ENCODE measurements at places on chromosomes 6 and 20.

- DNase-seq: no peak
These were observed 477.9 kb upstream of the FLRT3 start for GRCh38 chr20:14815340-14815739.

- no peak for DNase-seq
These were observed 2.2 kb upstream of the RRBP1 start for GRCh38 chr20:17684077-17684888.

GRCh38 chr6:15408758-15409157 lies 162.9 kb downstream of the JARID2 start:
- no peak for DNase-seq

GRCh38 chr20:46898423-46898822 lies 3.8 kb downstream of the EYA2 start:
- DNase-seq: no peak

DNA sequence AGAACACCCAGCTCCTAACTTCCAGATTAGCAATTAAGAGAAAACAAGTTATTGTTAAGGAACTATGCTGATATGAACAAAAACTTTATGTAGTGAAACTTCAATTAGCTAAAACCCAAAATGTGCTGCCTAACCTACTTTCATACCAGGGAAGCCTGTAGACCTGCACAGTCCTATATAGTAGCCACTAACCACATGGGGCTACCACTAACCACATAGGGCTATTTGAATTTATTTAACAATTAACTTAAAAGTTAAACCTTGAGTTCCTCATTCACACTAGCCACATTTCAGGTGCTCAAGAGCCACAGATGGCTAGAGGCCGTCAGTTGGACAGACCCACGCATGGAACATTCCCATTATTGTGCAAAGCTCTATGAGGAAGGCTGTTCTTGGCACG lies 72.4 kb upstream of the LAMP5 start:
- DNase-seq: no peak

DNA sequence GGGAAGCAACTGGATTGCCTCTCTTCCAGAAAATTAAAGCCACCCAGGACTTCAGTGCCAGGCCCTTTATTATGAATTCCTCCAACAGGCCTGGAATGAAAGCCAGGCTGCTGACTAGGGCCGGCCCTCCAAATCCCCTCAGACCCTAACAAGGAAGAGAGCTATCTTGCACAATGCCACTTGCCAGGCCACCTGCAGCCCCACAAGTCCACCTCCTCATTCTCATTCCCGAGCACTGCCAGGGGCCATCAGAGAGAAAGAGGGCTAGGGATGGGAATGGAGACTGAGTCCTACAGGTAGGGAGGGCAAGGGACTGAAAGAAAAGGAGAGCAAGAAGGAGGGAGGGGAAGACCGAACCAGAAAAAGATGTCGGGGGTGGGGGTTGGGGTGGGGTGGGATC lies 86.5 kb downstream of the MRPL14 start:
- DNase-seq: no peak

DNA sequence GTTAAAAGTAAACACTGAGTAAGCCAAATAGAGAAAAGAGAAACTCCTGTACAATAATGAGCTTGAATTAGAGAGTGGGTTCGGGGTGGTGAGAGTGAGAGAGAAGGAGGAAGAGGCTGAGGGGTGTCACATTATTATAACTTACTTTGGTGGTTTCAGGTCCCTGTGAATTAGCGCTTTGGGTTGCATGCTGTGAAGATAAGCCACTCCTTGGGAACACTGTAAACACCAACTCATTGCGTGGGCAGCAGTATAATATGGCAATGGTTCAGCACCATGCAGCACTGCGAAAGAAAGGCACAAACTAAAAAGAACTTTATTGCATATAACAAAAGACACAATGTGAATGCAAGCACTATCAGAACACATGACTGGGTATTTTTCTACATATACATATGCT lies 26.9 kb downstream of the MAP3K7 start:
- no peak for DNase-seq

GRCh38 chr20:36091561-36092397 lies 62.8 kb upstream of the EPB41L1 start:
- DNase-seq: no peak

DNA sequence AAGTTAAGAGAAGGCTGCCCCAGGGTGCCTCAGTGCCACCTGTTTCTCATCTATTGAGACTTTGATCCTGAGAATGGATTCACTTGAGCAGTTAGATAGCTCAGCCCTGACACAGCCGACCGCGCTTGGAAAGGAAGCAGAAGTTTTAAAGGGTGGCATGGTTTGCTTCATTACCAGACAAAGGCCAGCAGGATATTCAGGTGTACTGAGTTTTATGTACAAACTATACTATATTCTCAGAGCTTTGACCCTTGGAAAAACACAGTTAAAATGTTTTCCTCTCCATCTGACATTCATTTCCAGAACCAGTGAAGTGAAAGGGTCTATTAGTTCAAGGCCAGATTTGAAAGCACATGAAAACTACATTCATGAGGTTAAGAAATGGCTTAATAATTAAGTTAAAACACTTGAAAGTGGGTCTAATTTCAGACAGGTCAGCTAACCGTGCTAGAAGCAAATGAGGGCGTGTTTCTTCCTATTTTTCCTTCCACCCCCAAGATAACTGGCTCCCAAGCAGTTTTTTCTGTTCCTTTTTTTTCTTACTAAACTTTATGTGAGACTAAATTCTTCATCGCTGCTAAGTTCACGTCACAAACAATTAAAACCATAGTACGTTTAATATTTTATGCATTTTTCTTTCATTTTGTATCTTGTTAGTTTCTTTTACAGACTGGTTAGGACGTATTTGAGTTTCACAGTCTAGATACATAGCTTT lies 385.3 kb upstream of the SOX4 start:
- no peak for DNase-seq

GRCh38 chr20:59207235-59207634 lies 43.6 kb downstream of the ZNF831 start:
- DNase-seq: no peak

- DNase-seq: no peak
These were observed 34.1 kb downstream of the CDYL start for GRCh38 chr6:4809999-4810918.

GRCh38 chr20:6882561-6883291 lies 115.2 kb downstream of the BMP2 start:
- DNase-seq: no peak

DNA sequence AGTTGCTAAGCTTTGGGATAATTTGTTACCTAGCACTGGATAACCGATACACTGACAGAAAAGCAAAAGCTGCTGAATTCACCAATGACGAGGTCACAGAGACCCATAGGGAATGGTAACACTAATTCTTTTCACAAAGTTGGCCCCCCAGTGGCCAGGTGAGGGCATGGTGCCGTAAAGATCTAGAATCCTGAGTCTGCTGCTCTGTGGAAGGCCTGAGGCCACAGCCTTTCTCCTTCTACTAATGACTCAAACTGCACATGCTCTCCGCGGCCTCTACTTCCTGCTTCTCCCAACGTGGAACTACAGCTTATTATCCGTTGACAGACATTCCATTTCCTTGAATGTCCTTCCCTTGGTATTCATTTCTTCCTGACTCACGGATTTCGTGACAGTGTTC lies 127.1 kb downstream of the OPRM1 start:
- no peak for DNase-seq

DNA sequence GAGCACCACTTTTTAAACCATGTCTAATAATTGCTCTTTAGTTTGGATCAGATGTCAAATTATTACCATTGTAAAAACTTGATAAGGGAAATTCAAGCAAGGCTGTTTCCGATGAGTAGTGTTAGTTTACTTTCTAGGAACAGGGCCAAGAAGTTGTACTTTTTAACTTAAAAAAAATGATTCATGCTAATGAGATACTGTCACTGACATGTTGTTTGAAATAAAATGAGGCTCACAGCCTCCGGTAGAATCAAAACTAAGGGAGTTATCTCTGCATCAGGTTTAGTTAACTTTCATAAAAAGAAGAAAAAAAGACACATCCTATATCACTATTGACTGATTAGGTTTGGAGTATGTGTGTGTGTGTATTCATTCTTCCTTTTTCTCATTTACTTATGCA lies 55.2 kb upstream of the SUPT3H start:
- no peak for DNase-seq

GRCh38 chr20:62738025-62738881 lies 29.6 kb downstream of the NTSR1 start:
- DNase-seq: no peak

- no peak for DNase-seq
These were observed 227.9 kb downstream of the TBXT start for GRCh38 chr6:165939601-165940290.

GRCh38 chr6:155186052-155186658 lies 77.7 kb upstream of the CLDN20 start:
- peak; percentile 58 for DNase-seq

- DNase-seq: no peak
These were observed 98.1 kb downstream of the FARS2 start for GRCh38 chr6:5359417-5359816.

DNA sequence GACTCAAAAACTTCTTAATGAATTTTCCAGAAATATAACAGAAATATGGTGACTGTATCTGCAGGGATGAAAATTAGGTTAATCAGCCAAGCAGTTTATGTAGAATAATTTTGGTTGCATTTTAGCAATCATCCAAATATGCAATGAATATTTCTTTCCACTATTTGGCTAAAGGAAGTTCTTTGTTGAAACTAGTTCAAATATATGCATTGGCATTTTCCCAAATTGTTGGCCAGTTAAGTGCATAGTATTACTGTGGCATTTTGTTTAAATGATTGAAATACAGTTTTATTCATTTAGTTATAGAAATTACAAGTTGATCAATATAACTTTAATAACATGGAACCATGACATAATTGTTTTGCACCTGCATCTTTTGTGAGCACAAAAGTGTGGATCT lies 115.5 kb downstream of the DOK5 start:
- DNase-seq: no peak

- DNase-seq: no peak
These were observed 134.4 kb downstream of the OR2B2 start for GRCh38 chr6:27777614-27778355.

DNA sequence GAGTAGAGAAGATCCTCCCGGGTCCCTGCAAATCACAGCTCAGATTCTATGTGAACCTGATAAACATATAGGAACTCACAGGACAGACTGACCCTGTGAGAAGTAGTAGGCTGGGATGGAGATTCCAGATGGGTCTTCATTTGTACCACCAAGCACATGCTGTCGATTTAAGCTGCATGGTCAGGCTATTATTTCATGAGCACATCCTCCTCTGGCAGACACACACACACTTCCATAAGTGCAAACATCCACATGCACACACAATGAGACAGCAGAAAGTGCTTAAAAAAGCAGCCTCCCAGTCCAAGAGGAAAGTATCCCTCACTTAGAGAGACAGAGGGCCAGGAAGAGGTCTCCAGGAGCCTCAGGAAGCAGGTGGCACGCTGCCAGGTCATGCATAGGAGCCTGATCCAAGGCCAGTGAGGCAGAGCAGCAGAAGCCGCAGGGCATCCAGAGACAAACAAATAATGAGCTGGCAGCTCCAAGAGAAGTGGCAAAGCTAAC lies 131.8 kb downstream of the UNC5CL start:
- no peak for DNase-seq

DNA sequence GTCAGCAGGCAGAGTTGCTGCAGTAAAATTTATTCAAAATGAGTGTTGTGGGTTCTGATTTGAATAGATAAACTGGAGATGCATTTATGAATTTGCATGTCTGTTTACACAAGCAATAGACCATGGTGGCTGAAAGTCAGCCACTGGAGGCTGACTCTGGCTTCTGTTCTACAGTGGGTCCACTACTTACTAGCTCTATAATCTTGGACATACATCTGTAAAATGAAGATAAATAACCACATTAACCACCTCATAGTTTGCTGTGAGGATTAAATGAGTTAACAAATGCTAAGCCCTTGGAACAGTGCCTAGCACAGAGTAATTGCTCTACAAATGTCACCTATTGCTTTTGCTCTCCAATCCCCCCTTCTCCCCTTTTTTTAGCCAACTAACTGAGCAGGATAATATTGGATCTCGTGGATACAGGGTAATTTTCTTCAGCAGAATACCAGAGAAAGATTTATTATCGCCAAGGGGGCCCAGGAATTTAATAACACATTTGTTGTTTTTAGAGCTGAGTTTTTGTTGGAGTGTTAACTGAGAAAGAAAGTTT lies 1.4 kb upstream of the PM20D2 start:
- no peak for DNase-seq

- no peak for DNase-seq
These were observed 156.6 kb downstream of the ZDHHC14 start for GRCh38 chr6:157537556-157537955.

GRCh38 chr6:41066867-41067304 lies 5.3 kb downstream of the OARD1 start:
- peak; percentile 7 for DNase-seq

DNA sequence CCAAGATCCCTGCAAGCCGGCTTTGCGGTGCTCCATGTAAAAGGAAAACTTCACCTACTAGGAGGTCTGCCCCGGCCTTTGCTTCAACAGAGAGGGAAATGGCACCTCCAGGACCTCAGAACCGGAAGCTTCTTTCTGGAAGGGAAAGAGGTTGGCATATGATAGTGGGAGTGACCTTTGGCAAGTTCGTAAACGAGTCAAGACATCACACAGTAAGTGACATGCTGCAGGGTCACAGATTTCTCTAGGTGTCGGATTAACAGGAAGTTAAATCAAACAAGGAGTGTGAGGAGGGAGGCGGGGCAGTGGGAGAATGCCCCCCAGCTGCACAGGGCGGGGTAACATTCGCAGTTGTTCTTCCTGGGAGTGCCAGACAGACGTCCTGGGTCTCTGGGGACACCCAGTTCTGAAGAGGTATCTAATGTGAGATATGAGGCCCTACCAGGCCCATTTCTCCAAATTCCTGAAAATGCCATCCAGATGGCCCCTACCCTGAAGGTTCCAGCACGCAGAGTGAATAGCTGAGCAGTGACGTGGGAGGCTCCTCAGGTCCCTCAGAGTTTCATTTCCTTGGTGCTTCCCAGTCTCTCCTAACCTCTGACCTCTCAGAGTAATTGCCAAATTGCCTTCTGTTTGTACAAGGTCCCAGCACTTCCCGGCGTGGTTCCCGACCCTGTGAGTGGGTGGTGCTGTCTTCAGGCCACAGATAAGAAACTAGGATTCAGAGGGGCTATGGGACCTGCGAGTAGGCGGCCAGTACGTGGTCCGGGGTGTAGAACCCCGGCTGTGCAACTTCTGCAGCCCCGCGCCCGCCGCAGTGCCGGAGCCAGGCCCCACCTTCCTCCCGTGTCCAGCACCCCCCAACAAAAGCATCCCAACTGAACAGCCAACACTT lies 1.9 kb downstream of the RRBP1 start:
- DNase-seq: no peak

All from stimulated activated CD4-positive, alpha-beta T cell treated with anti-CD3 and anti-CD28 coated beads, Interleukin-12 subunit alpha, Interleukin-12 subunit beta, amount 100 ng/mL, for 48 hours (primary cell).